HFFc6 (cell line): ENCODE measurements at places on chromosomes 2 and 18. TPM values are rescaled to one million over a fixed set of nuclear protein-coding genes. Genes with fewer than 3 reads are reported as not detected.

HSPE1 gene
- total RNA-seq, result 96.5 to 149 TPM (median 103 TPM) in 3 replicates

EVA1A gene
- total RNA-seq, result 69.4 to 75.8 TPM (median 72.2 TPM) in 3 replicates

INO80C gene
- 10.1 to 13.8 TPM (median 10.9 TPM) in 3 replicates for total RNA-seq

FSIP2 gene
- total RNA-seq, result under 0.01 TPM in 1 of 3 replicates, not detected in the others

TPO gene
- total RNA-seq, result not detected in 3 replicates

IL1R1 gene
- 17.0 to 24.5 TPM (median 18.0 TPM) in 3 replicates for total RNA-seq

CCDC85A gene
- 23.5 to 39.3 TPM (median 25.3 TPM) in 3 replicates for total RNA-seq

OR6B2 gene
- total RNA-seq, result not detected in 2 replicates

CELF4 gene
- not detected in 3 replicates for total RNA-seq

UGT1A6 gene
- not detected in 2 replicates for total RNA-seq

SFTPB gene
- total RNA-seq, result not detected in 2 replicates

RAB17 gene
- 0.36 TPM in 1 of 3 replicates, not detected in the others for total RNA-seq

DNA sequence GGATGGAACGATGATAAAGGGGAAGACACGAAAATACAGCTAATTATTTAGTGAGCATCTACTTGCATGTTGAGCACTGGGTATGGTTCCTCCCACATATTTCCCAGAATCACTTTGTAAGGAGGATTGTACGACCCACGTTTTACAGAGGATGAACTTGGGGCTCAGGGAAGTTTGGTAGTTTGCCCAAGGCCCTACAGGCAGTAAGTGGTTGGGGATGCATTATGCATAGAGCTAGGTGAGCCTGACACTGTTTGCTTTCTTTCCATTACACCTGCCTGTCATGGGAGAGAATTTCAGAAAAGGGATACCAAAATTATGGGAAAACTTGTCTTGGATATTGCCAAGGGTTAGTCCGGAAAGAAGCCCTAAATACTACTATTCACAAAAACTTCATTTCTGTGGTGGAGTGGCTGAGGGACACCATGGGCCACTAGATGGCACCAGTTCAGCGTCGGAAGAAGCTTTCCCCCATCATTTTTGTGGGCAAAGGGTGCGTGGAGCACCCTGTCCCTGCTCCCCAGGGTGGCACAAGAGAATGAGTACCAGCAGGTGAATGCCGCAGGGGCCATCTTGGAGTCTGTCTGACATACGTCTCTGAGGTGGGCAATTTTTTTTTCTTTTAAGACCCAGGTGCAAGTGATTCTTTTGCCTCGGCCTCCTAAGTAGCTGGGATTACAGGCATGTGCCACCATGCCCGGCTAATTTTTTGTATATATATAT is 23.5 kb upstream of the C18orf32 start:
- DNase-seq, result no peak

- DNase-seq, result no peak
These were observed 72.6 kb downstream of the STK39 start for GRCh38 chr2:168174756-168175155.

DNA sequence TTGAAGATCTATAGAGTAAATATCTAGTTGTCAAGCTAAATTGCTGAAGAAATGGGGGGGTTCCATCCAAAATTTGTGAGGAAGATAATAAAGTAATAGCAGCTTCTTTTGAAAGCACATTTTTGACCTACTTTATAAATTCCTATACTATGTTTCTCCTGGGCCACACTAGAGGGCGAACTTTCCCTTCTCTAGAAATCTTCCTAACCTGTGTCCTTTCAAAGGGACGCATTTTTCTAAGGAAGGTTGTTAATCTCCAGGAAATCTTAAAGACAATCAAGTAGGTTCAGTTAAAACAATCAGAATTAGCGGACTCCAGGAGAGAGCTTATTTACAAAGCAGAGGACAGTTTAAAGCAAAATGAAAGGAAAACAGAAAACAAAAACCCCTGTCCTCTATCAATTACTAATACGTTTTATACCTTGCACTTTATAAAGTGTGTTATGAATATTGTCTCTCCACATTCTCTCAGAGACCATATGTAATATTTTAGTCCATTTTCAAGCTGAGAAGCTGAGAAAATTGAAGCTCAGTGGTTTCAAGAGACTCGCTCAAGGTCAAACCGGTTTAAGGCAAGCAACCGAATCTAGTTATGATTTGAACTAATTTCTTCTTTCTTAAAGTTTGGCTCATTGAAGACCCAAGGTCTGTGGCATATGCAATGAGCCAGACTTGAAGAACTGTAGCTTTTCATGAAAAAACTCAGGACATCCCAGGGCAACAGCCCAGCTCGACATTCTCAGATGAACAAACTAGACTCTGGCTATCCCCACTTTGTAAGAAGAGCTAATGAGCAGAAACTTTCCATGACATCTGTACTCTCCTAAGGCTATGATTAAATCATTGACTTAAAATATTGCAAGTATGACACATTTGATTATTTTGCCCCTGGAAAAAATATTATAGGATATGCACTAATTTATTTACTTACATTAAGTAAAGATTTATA is 273.6 kb downstream of the PAX3 start:
- DNase-seq, result peak; percentile 7

DNA sequence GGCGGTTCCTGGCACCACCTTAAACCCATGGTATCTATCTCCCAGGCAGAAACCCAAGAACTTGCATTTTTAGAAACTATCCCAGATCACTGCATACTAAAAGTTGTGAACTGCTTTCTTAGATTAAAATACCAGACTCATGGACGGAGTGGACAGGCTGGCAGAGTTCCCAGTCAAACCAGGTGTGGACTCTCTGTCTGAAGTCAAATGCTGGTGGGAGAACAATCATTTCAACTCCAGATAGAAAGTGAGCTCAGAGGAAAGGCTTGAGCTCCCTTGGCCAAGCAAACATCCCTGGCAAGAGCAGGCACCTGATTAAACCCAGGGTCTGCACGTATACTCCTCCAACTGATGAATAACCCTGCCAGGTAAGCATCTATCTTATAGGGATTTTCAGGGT is 19.5 kb downstream of the NXPH2 start:
- DNase-seq, result no peak

GRCh38 chr18:13320096-13320495 is 101.5 kb downstream of the LDLRAD4 start:
- no peak for DNase-seq

DNA sequence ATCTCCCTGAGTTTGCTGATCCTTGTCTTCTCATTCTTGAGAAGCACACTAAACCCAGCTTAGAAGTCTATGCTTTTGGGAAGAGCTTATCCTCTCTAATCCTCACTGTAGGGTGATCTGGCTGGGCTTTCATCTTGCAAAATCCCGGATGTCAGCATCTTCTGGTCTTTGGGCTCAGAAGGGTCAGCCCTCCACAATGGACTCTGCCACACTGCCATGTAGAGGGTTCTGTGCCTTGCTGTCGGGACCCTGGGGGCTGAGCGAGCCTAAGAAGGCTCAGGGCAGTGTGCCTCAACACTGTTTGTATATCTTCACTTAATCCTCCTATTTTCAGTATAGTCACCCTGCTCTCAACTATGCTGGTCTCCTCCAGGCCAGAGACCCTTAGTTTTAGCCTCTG is 102.3 kb downstream of the TGIF1 start:
- DNase-seq, result no peak

- no peak for DNase-seq
These were observed 193.2 kb downstream of the ICOS start for GRCh38 chr2:204129591-204130294.

- DNase-seq, result no peak
These were observed 22.4 kb downstream of the ITSN2 start for GRCh38 chr2:24337890-24338289.

DNA sequence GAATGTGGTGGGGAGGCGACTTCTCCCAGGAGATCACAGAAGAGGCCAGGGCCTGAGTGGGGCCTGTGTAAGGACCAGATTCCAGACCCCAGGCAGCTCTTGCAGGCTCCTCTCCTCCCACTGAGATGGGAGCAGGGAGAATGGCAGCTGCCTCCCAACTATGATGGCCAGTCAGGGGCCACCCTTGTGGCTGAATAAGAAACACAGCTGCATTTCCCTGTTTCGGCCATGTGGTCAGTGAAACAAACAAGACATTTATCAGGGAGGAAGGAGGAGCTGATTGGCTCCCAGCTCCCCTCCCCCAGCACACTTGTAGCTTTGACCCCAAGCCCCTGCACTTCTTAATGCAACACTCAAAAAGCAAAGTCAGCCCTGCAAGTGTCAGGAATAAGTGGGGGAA is 143.5 kb downstream of the CELF4 start:
- no peak for DNase-seq

GRCh38 chr2:232668805-232669444 is 28.2 kb upstream of the GIGYF2 start:
- no peak for DNase-seq

- DNase-seq, result no peak
These were observed 68.2 kb downstream of the CALCRL start for GRCh38 chr2:187379869-187380268.

DNA sequence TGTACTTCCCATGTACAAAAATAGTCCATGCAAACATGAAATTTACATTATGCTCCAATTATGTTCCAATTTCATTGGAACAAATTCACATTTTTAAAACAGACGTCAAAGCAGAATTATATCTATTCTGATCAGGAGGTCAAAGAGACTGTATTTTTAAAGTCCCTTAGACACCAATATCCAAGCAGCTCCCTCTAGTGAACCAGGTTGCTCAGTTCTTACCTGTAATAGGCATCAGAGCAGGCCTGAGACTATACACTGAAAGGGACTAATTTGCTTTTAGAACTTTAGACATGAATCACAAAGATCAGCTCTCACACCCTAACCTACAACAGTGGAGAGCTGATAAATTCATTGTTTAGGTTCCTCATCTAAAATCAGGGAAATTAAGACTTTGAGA is 273.9 kb downstream of the MBD2 start:
- no peak for DNase-seq

- DNase-seq, result no peak
These were observed 1.2 kb downstream of the ME2 start for GRCh38 chr18:50880119-50880465.

- no peak for DNase-seq
These were observed 68.7 kb downstream of the ZFP36L2 start for GRCh38 chr2:43157506-43158246.

DNA sequence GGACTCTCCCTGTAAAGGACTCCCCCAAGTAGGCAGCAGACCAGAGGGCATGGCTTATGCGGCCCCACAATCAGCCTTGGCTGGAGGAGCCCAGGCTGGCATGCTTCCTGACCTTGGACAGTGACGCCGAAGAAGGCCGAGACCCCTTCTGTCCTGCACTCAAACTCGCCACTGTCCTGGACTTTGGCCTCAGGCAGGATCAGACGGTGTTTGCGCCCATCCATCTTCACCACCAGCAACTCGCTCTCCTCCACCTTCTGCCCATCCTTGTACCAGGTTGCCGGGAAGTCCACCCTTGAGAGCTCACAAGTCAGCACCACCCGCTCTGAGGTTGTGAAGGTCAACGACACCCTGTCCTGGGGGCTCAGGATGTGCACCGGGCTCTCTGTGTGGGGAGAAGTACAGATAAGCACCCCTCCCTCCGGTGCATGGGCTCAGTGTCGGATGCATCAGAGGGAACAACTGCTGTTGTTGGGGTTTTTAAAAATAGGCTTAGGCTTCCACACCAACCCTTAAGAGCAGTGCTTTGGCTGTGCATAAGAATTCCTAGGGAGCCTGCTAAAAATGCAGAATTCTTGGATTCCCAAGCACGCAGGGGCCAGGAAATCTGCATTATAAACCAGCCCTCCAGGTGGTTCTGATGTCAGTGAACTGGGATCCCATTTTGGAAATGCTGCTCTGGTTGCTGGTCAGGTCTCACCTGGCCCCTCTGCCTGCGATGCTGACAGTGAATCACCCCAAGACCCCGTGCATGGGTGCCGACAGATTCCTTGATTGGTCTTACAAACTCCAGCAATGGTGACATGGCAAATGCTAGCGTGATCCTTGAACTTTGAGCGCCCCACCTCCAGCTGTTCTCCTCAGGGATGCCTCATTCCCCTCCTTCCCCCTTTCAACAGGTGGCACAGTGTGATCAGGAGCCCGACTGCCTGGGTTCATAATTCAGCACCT is 5.9 kb downstream of the OBSL1 start:
- DNase-seq, result no peak

DNA sequence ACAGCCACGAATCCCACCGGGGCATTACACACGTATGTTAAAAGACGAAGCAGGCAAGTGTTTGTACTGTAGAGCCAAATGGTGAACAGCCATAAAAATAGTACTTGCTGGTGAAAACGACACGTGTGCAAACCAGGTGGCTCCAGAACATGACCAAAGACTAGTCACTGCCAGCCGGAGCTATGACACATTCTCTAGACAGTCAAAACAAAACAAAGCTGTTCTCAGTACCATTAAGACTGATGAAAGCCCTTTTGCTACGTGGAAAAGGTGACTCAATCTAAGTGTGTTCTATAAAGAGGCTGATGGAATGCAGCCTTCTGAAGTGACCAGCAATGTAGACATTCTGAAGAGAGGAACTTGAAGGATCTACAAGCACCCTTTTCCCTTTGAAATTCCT is 367.7 kb upstream of the NETO1 start:
- DNase-seq, result peak; percentile 96

GRCh38 chr2:105802587-105802986 is 57.9 kb downstream of the NCK2 start:
- no peak for DNase-seq

- DNase-seq, result no peak
These were observed 28.7 kb upstream of the GALNT14 start for GRCh38 chr2:31166925-31167324.

DNA sequence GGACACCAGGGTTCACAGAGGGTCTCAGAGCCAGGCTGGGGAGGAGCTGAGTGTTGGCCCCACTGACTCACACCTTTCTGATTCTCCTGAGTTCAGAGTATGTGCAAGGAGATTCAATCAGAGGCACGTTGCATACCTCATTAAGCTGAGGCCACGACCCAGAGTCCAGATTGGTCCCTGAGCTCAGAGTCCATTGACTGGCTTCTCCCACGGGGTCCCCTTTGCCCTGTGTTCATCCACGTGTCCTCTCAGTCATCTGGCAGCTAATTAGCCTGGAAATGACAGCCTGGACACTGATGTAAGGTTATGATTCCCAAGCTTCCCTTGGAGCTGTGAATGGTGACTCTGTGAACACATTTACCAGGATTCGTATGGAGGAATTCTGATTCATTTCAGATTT is 267.2 kb downstream of the SH3BP4 start:
- DNase-seq, result no peak

- DNase-seq, result peak; percentile 56
These were observed 126.4 kb downstream of the MAP4K4 start for GRCh38 chr2:101823859-101824258.

GRCh38 chr2:22596306-22596705 is 788.7 kb upstream of the KLHL29 start:
- no peak for DNase-seq

DNA sequence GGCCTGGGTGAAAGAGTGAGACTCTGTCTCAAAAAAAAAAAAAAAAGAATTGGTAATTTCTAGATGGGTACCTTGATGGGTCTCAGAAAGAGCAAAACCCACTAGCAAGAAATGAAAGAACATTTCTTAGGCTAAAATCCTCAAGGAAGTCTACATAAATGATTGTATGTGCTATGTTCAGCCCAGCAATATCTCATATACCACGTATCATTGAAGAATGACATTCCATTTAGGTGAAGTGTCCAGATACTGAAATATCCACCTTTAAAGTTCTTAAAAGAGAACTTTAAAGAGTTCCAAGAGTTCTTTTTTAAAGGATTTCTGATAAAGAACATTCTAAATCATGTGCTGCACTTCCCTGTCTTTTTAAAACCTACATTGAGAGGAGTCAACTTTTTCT is 19.2 kb downstream of the NRP2 start:
- DNase-seq, result no peak

GRCh38 chr18:70194227-70194890 is 11.1 kb downstream of the RTTN start:
- DNase-seq, result no peak

GRCh38 chr2:213104092-213104902 is 47.1 kb downstream of the IKZF2 start:
- DNase-seq, result no peak

GRCh38 chr18:79217979-79218604 is 148.9 kb downstream of the ATP9B start:
- DNase-seq, result no peak

- no peak for DNase-seq
These were observed 848.8 kb downstream of the MBD2 start for GRCh38 chr18:53375621-53376020.
